Natural killer cell (primary cell): ENCODE measurements at places on chromosomes 3 and 15. TPM values are rescaled to one million over a fixed set of nuclear protein-coding genes. Genes with fewer than 3 reads are reported as not detected.

DNA sequence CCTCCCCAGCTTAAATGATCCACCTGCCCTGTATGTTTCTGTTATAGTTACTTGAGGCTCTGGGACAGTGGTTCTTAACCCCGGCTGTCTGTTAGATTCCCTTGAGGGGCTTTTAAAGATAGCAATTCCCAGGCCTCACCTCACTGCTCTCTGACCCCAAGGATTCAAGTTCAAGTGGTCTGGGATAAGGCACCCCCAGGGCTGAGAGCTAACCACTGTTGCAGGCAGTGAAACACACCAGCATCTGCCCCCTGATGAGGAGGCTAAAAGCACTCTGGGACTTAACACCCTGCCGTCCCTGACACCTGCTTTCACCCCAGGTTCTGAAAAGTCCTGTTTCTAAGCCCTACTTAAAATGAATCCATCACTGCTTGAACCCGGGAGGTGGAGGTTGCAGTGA lies 103.7 kb downstream of the LRRK1 start:
- H3K4me3 ChIP-seq, result no peak overlapping the region
- H3K27me3 ChIP-seq, result no peaks in the 10 kb centered on the region
- H3K27ac ChIP-seq, result no peak overlapping the region
- H3K4me1 ChIP-seq, result peaks cover 3% of the 10 kb centered on the region
- DNase-seq, result no peak
- no peaks in the 10 kb centered on the region for H3K36me3 ChIP-seq

DNA sequence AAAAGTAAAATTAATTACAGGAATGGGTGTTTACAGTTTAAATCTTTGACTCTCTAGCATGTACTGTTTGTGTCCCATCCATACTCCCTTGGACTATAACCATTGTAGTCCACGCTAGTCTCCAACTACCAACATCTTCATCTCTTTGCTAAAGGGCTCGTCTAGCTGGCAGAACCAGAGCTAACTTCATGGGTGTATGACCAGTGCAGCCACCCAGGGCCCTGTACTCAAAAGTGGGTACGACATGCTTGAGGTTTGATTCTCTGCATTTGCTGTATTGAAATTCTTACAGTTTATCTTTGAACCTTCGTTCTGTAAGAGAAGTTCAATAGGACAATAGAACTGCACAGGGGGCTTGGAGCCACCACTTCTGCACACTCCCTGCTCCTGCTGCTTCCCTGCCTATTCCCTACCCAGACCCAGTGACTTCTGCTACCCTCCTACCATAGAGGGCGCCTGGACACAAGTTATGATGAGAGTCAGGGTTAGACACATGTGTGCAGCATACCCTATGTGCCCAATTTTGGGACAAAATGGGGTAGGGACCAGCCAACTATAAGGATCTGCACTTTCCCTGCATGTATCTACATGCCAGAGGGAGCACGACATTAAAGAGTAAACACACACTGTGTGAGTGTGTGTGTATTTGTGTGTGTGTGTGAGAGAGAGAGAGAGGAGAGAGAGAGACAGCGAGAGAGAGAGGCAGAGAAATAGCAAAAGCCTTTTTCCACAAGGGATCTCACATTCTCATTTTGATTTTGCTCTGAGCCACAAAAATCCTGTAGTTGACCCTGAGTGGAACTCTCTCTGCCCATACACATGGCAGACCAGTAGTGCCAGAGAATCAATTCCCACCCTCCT lies 59.0 kb upstream of the NECTIN3 start:
- H3K4me3 ChIP-seq, result no peak overlapping the region
- H3K27me3 ChIP-seq, result no peaks in the 10 kb centered on the region
- H3K27ac ChIP-seq, result no peak overlapping the region
- peak; percentile 9 for DNase-seq

- no peak overlapping the region for H3K4me3 ChIP-seq
- DNase-seq, result no peak
- H3K36me3 ChIP-seq, result peaks cover 14% of the 10 kb centered on the region
- H3K27me3 ChIP-seq, result no peaks in the 10 kb centered on the region
- H3K4me1 ChIP-seq, result peaks cover 48% of the 10 kb centered on the region
- no peak overlapping the region for H3K27ac ChIP-seq
These were observed 2.1 kb downstream of the MYD88 start for GRCh38 chr3:38140326-38141172.

DNA sequence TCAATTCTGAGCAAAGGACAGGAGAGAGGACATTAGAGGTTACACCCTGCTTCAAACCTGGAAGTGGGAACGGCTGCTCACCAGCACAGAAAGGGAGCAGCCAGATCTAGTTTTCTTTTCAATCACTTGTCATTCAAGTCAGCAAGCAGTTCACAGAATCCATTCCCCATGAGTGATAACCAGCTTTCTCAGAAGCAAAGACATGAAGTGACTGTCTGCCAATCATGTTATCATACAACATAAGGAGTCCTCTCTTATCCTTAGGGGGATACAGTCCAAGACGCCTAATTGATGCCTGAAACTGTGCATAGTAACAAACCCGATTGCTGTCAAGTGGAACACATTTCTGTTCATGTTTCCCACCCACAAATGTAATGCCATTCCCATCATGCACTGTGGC lies 54.7 kb downstream of the FAM98B start:
- DNase-seq, result no peak
- H3K36me3 ChIP-seq, result peaks cover 94% of the 10 kb centered on the region
- no peak overlapping the region for H3K27ac ChIP-seq
- no peaks in the 10 kb centered on the region for H3K4me1 ChIP-seq

DNA sequence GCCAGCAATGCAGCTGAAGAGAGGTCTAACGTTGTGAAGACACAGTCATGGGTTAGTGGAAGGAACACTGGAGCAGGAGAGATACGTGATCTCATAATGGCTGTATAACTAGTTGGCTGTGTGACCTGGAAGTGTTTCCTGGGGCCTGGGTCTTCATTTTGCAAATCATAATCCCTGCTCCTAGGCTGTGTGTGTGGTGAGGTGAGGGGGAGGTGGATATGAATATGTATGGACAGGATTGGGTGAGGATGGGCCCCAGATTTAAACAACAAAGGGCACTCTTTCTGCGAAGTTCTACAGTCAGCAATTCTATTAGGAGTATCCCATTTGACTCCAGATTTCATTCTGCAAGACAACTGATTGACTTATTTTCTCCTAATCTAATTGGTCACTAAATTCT lies 41.3 kb downstream of the ANKRD28 start:
- peaks cover under 1% of the 10 kb centered on the region for H3K36me3 ChIP-seq
- H3K27me3 ChIP-seq, result no peaks in the 10 kb centered on the region
- H3K27ac ChIP-seq, result no peak overlapping the region
- no peak overlapping the region for H3K4me3 ChIP-seq

GRCh38 chr3:169237201-169237600 lies 426.3 kb downstream of the MECOM start:
- H3K4me3 ChIP-seq, result no peak overlapping the region
- H3K4me1 ChIP-seq, result no peaks in the 10 kb centered on the region
- no peaks in the 10 kb centered on the region for H3K36me3 ChIP-seq

DNA sequence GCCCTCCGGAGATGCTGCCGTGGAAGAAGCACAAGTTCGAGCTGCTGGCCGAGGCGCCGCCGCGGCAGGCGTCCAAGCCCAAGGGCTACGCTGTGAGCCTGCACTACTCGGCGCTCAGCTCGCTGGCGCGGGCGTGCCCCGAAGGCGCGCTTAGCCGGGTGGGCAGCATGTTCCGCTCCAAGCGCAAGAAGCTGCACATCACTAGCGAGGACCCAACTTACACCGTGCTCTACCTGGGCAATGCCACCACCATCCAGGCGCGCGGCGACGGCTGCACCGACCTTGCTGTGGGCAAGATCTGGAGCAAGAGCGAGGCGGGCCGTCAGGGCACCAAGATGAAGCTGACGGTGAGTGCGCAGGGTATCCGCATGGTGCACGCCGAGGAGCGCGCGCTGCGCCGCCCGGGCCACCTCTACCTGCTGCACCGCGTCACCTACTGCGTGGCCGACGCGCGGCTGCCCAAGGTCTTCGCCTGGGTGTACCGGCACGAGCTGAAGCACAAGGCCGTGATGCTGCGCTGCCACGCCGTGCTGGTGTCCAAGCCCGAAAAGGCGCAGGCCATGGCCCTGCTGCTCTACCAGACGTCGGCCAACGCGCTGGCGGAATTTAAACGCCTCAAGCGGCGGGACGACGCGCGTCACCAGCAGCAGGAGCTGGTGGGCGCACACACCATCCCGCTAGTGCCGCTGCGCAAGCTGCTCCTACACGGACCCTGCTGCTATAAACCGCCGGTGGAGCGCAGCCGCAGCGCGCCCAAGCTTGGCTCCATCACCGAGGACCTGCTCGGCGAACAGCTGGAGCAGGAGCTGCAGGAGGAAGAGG lies 1.3 kb downstream of the FAM43A start:
- H3K27me3 ChIP-seq, result no peaks in the 10 kb centered on the region
- H3K36me3 ChIP-seq, result no peaks in the 10 kb centered on the region
- peak overlapping the region; percentile 86 for H3K4me3 ChIP-seq
- peaks cover 64% of the 10 kb centered on the region for H3K4me1 ChIP-seq
- H3K27ac ChIP-seq, result peak overlapping the region; percentile 69

DNA sequence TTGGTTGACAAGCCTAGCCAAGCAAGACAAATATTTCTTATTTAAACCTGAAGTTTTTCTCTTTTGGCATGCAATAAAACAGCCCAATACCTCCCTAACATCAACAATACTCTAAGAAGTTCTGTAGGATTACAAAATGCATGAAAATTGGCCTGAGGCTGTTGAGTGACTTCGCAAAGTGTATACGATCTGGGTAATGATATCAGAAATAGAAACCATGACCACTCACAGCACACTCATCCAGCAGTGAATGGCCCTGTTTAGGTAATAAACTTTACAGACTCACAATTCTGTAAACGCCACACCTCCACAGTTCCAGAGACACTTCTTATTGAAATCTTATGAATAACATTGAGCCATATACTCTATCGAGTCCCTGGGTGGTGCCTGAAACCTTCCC lies 83.0 kb upstream of the NAALADL2 start:
- H3K4me3 ChIP-seq, result no peak overlapping the region
- no peaks in the 10 kb centered on the region for H3K4me1 ChIP-seq
- H3K27me3 ChIP-seq, result no peaks in the 10 kb centered on the region
- H3K27ac ChIP-seq, result no peak overlapping the region

GRCh38 chr3:194608981-194609380 lies 24.2 kb downstream of the TMEM44 start:
- no peak overlapping the region for H3K4me3 ChIP-seq
- H3K27me3 ChIP-seq, result no peaks in the 10 kb centered on the region
- no peak for DNase-seq
- no peaks in the 10 kb centered on the region for H3K4me1 ChIP-seq

DNA sequence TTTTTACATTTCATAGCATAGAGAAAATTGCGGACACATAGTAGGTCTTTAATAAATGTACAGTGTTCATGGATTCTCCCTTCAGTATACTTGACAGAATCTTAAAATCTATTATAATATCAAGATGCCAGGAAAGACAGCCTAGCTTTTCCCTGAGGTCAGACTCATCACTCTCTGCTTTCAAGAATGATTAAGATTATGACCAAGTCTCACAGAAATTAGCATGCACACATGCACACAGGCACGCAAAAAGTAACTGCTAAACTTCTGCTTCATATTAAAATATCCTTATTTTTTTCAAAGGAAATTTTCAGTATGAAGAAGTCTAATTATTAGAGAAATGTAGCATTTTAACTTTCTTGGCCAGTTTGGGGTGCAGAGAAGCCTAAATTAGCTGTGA lies 493.8 kb upstream of the NECTIN3 start:
- no peak overlapping the region for H3K27ac ChIP-seq
- H3K27me3 ChIP-seq, result no peaks in the 10 kb centered on the region
- DNase-seq, result no peak
- no peaks in the 10 kb centered on the region for H3K36me3 ChIP-seq

GRCh38 chr3:149554826-149555225 lies 80.3 kb downstream of the TM4SF4 start:
- H3K4me1 ChIP-seq, result no peaks in the 10 kb centered on the region

The FRG2C gene
- total RNA-seq, result not detected

The TTLL3 gene
- total RNA-seq, result 136 TPM

The ST3GAL6 gene
- total RNA-seq, result 0.38 TPM
